ENCODE measurements at places on chromosomes 12 and 14.

DNA sequence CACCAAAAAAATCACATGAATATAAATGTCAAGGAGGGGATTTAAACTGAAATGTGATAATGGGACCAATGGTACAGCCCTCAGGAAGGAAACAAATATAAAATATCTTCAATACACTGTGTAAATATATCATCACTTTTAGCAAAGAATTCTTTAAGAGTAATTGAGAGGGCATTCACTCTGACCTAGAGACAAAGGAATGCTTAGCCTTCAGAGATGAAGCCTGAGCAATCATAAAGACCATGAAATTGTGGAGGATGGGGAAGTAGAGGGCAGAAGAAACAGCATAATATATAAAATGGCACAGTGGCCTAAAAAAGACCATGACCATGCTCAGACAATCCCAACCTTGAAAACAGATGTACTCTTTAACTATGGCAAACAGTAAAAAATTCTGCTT lies 20.4 kb downstream of the YAF2 start:
- DNase-seq, result no peak

DNA sequence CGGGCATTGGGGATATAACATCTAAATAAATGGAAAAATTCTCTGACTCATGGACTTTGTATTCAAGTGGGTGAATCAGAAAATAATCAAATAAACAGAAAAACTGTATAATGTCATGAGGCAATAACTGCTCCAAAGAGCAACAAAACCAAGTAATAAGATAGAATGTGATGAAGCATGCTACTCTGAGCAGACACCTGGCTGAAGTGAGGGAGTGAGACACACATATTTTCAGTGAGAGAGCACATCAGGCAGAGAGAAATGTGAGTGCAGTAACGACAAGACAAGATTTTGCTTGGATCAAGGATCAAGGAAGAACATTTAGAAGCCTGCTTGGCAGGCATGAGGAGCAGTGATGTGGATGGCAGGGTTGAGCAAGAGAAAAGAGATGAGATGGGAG lies 75.8 kb upstream of the CCDC91 start:
- no peak for DNase-seq

DNA sequence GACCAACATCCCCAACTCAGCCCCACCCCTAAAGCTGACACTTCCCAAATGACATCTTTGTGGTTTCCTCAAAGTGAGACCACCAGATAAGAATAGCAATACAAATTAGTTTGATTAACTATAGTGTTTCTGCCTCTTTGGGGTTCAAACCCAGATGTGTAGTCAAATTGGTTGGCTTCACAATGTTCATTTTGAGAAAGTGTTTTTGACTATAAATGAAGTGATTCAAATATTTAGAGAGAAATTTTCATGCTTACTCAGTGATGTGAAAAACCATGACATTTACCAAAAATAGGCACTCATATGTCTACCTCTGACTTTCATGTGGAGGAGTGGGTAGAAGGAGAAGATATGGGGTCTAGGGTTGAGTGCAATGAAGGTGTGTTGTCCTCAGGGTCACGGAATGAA lies 218.4 kb downstream of the BCAT1 start:
- DNase-seq, result no peak

DNA sequence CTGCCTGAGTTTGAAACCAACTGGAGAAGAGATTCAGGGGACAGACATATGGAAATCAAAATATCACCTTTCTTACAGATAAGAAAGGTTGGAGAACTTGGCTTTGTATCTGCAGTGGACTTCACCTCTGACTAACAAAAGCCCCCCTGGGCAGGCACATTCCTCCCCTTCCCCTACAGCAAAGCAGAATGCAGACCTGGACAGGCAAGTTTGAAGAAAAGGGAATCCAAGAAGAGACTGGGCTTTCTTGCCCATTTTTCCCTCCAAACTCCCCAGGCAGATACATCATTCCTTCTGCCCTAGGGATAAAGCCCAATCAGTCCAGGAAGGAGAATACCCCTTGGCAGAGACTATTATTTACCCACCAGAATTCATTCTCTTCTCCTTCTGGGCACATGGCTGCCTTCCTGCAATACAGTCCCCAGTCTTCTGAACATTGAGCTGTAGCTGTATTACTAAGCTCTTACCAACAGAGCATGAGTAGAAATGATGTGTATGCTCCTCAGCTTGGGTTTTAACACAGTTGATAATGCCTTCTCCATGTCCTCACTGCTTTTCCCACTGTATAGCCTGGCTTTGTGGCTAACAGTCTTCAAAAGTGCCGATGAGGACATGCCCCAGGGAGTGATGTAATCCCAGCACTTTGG lies 17.4 kb upstream of the NAP1L1 start:
- no peak for DNase-seq

DNA sequence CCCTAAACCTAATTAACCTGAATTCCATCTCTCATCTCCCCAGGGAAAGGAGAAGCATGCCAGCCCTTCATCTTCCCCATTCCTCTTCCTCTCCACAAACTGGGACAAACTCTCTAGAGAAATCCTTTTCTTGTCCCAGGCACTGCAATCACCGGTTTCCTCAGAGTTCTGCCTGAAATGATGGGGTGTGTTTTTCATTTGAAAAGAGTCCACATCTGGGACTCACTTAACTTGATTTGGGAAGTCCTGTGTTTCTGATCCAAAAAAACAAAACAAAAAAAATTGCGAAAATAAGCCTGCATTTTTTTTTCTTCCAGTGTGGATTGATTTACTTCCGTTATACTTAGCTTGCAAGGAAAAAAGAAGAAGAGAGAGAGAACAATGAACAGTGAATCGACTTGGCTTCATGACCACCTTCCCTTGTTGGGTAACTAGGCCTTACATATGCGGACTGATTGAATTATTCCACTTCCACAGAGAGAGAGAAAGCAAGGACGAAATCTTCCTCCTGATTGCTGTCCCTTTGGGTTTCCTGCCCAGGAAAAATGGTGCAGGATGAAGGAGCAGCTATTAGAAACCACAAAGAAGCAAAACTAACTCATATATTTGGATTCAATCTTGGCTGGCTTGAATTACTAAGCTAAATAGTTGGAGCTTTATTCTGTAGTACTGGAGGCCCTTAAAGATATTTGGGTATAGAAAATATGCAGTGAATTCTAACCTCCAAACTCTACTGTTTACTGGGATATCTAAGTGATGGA lies 506.2 kb upstream of the TBX3 start:
- DNase-seq, result no peak

DNA sequence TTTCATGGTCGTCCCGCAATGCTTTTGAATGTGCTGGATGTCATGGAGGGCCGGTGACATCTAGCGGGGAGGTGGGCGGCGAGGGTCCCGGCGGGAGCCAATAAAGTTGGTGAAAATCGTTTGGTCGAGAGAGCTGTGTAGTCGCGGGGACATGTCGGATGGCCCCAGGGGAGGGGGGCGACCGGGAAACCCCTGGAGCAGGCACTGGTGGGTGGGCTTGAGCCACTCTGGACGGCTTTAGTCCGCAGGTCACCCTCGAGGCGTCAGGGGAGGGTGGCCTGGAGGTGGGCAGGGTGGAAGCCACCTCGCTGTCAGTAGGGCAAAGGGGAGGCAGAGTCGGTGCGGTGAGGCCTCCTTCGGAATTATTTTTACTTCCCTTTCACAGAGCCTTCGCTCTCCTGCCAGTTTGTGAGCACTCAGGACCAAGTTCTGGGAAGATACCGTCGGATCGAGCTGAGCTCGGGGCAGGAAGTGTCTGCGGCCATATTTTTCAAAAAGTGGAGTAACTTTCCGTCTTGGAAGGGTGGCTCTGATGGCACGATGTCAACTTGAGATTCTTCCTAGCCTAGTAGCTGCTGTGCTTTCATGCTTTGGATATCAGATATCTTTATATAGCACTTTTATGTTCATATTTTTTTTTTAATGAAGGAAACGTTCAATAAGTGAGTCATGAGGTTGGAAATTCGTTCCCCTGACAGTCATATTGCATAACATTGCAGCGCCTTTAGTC lies 28.2 kb downstream of the WBP11 start:
- DNase-seq, result peak; percentile 42

GRCh38 chr12:24012528-24012927 lies 63.1 kb upstream of the SOX5 start:
- no peak for DNase-seq

DNA sequence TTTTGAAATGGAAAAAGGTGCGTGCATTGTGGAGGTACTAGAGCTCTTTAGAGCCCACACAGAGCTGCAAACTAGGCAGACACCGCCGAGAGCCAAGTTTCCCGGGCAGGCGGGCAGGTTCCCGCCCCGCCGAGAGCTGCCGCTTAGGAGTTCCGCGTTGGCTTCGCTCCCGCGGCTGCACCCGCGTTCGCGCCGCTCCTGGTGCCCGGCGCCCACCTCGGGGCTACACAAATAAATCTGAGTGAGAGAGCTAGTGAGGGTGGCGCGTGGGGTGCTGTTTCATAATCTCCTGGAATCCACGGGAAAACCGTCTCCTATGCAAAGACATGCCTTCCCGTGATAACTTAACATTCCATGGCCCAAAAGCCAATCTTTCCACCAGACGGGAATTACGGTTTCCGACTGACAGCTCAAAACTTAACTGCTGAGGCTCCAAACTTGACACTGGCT lies 645 bp downstream of the KITLG start:
- DNase-seq, result no peak

- DNase-seq, result no peak
These were observed 14.1 kb downstream of the PRKD1 start for GRCh38 chr14:29913566-29913965.

GRCh38 chr14:76776428-76777251 lies 15.4 kb downstream of the VASH1 start:
- DNase-seq, result peak; percentile 44

DNA sequence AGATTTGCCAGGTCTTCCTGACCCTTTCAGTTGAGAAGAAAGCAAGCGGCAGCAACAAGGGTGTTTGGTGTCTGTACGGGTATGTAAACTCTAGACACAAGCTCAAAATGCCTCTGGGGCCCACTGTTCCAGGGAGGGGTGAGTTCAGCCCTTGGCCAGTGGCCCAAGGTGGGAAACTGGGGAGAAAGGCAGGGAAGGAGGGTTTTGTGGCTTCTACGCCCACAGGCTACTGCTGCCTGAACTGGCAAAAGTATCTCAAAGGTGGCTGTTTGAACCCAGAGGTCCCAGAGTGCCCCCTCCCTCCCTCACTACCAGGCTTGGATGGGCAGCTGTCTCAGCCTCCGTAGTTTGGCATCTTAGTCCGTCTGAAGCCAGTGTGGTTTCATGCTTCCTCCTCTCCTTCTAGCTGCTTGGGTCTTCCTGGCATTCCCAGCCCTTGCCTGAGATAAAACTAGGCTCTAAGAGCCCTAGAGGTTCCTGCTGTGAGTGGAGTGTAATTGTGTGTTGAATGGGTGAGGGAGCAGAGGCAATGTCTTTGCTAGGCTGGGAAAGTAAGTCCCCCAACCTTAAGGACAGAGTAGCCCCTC lies 5.5 kb downstream of the HOXC5 start:
- DNase-seq, result no peak

DNA sequence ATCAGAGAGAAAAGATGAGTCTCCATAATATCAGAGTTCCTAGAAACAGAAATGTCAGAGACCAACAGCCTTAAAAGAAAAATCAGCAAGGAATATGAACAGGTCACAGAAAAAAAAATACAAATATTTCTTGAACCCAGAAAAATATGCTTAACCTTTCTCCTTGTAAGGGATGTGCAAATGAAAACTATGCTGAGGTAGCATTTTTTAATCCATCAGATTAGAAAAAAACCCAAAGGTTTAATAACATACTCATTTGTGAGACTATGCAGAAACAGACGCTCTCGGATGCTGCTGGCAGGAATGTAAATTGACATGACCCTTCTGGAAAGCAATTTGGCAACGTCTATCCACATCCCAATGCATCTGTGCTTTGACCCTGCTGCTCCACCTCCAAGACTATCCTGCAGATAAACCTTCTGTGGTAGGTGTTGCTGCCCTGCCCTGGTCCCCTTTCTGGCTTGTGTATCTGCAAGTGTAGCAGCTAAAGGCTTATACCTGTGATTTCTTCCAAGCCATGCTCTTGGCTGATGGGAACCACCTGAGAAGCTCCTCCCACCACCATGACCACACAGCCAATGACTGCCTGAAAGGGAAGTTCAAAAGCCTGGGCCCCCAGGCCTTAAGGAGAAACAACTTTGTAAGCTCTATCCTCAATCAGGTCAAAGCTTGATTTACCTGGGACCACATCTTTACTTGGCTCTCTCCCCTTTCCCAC lies 49.4 kb downstream of the LTBP2 start:
- DNase-seq, result no peak

DNA sequence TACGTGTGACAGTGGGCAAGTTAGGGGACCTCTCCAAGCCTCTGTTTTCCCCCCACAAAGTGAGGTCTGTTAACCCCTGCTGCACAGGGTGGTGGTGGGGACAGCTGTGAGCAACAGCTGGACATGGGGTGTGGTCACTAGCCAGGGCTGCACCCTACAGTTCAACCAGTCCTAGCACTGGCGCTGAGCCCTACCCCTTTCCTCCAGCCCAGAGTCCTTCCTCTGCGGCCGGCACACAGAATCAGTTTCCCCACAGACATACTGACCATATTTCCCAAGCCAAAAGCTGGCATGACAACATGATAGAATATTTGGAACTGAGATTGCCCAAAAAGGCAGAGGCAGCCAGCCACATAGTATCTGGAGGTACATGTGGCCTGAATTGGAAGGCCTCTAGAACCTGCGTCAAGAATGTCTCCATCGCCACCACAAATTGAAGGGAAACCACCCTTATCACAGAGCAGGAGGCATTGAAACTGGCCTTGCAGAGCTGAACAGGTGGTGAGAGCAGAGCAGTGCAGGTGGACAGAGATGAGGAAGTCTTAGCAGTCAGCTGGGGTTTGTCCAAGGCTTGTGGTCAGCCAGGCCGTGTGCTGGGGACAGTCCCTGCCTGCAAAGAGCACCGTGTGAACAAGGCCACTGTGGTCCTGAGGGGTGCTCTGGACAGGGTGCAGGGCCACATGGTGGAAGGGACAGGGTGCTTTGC lies 21.2 kb downstream of the DEGS2 start:
- no peak for DNase-seq

DNA sequence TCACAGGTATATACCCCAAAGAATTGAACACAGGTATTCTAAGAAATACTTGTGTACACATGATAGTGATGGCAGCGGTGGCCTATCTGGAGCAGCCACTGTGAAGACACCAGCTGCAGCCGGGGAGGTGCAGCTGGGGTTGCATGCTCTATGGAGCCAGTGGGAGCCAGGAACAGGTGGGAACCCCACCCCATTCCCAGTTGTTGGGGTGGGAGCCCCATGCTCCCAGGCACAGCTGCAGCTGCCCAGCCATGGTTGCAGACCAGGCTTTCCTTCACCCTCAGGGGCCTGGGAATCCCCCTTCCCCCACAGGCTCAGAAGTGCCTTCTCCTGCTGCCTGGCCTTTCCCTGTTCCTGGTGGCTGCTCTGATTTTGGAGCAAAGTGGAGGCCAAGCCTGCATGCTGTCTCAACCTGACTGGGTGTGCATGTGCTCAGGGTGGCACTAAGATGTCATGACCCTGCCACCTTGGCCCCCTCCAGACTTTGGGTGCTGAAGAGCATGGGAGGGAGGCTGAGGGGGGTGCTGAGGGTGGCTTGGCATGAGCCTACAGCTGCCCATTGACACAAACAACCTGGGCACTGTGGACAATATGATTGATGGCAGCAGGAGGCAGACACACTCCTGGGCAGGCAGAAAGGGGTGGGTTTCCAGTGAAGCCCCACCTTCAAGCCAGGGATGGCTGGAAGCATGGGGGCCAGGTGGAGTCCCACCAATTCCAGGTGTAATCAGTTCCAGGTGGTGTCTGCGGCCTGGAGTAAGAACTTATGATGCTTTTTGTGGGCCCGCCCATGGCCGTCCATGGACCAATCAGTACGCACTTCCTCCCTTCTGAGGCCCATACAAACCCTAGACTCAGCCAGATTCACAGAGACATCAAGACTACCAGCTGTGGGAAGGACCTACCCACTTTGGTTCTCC lies 234.7 kb downstream of the ADGRD1 start:
- DNase-seq, result no peak
